ENCODE measurements at places on chromosomes 12 and 14.

GRCh38 chr14:54610051-54610977 lies 43.4 kb downstream of the SAMD4A start:
- DNase-seq = no peak

- DNase-seq = no peak
These were observed 78.1 kb upstream of the NOS1 start for GRCh38 chr12:117439531-117440001.

DNA sequence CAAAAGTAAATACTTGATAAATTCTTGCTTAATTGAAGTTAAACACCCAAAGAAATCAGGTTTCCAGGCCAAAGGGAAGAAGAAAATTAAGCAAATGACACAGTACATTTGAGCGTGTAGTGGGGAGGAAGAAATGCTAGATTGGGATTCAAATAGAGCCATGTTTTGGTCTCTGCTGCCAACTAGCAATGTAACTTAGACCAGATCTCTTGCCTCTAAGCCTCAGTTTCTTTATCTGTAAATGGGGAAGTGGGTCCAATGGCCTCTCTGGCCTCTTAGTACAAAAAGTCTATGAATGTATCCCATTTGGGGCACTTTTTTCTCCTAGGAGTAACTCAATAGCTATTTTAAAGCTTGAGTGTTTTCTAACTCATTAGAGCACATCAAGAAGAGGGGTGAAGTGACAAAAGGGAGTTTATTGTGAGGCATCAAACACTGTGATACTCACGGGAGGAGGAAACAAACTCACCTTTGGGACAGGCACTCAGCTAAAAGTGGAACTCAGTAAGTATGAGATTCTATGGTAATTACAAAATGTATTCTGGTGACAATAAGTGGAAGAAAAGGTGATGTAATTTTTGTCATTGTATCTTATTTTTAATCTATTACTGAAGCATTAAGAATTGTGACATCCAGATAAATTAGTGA lies 55.8 kb downstream of the DAD1 start:
- no peak for DNase-seq

- DNase-seq = no peak
These were observed 14.4 kb downstream of the ADCY6 start for GRCh38 chr12:48774516-48774915.

DNA sequence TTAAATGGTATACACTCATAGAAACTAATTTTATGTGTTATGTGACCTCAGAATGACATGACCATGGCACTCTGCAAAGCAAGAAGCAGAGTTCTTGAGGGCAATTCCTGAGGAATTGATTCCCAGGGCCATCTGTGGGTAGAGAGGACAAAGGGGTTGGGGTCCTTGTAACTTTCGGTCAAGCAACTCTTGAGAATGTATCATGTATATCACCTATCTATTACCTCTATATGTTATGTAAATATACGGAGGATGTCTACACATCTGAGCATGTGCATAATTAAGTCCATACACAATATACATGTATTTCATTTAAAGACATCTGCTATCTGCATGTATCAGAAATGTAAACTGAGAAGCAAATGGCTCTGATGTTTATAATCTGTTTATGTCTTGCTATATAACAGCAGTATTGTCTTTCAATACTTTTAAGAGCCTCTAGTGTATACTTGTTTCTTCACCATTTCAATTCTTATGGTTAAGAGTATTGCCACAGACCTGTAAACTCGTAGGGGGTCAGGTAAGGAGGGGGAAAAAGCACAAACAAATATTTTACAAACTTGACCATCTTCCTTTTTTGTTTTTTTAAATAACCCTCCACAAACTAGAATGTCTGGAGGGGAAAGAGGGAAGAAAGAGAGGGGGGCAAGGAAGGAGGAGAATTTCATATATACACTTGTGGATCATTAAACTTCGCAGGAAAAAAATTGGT lies 4.5 kb downstream of the FOXA1 start:
- no peak for DNase-seq

GRCh38 chr14:60756847-60757246 lies 22.3 kb downstream of the MNAT1 start:
- no peak for DNase-seq

- no peak for DNase-seq
These were observed 42.5 kb upstream of the PPM1H start for GRCh38 chr12:62977418-62977817.

DNA sequence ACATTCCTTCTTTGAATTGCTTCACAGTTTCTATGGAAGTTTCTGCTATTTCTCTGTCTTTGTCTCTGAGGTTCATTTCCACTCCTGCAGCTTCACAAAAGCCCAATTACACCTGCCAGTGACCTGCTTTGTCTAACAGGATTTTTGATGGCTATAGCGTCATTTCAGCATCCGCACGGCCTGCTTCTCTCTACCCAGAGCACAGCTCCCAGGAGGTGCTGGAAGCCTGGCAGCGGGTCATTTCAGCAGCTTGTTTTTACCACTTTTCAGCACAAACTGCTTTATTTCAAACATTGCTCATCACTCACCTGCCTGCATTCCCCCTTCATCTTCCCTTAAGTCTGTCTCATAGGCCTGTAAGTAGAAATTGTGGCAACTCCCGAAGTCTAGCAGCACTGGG lies 434.5 kb upstream of the GARIN6 start:
- no peak for DNase-seq

- DNase-seq = no peak
These were observed 412.7 kb upstream of the SEL1L start for GRCh38 chr14:81946375-81946774.

DNA sequence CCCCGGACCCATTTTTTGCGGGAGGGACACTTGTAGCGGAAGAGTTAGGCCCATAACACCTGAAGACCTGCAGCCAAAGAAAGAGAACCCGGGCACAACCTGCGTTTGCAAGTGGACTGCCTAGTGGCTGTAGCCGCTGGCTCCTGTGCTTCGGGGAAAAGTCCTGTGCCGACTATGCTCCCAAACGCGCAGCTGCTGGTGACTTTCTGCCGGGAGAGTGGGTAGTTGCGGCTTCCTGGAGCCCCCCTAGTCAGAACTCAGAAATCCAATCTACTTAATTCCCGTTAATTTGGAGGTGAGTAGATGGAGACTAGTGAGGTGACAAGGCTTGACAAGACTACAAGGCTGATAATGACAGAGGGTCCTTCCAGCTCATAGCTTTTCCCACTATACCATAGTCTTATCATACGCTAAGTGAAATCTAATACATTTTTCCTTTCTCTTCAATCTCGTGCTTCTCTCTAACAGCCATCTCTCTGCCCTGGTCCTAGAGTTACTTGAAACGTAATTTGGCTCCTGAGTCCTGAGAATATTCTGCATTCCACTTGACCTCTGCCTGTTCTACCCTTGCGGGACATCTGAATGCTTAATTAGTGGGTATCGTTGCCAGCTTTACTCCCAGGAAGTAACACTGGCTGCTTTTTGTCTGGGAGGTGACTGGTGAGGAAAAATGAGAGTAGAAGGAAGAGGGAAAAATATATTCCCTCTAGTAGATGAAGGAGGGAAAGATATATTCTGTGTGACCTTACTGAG lies 556 bp downstream of the MTHFD1 start:
- DNase-seq = peak; percentile 7

DNA sequence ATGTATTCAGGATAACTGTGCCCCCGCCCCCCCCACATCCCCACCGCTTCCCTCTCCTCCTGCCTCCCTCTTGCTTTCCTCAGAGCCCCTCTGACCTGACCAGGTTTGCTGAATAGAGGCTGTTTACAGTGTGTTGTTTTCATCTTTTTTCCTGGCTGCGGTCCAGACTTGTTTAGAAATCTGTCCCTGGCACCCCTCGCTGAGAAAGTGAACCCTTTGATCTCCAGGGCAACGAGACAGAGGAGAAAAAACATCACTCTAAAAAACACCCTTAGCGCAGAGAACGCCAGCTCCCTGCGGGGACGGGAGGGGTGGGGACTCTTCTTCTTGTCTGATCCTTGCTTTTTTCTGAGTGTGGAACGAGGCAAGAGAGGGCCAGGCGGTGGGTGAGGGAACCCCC lies 22.5 kb downstream of the SDS start:
- no peak for DNase-seq

GRCh38 chr12:113990250-113991223 lies 24.4 kb upstream of the RBM19 start:
- DNase-seq = no peak

DNA sequence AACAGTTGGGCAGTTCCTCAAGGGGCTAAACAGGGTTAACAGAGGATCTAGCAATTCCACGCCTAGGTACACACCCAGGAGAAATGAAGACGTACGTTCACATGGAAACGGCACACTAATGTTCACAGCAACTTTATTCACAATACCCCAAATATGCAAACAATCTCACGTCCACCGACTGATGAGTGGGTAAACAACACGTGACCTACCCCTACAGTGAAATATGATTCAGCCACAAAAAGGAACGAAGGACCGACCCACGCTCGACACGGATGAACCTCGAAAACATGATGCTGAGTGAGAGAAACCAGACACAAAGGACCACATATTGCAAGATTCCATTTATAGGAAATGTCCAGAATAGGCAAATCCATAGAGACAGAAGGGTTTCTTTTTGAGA lies 112.7 kb downstream of the NCOR2 start:
- no peak for DNase-seq

- no peak for DNase-seq
These were observed 14.8 kb upstream of the LRRC9 start for GRCh38 chr14:59905188-59905587.

- no peak for DNase-seq
These were observed 106.8 kb downstream of the ZFC3H1 start for GRCh38 chr12:71556875-71557274.

- DNase-seq = no peak
These were observed 6.9 kb upstream of the SYCP3 start for GRCh38 chr12:101746196-101746595.

DNA sequence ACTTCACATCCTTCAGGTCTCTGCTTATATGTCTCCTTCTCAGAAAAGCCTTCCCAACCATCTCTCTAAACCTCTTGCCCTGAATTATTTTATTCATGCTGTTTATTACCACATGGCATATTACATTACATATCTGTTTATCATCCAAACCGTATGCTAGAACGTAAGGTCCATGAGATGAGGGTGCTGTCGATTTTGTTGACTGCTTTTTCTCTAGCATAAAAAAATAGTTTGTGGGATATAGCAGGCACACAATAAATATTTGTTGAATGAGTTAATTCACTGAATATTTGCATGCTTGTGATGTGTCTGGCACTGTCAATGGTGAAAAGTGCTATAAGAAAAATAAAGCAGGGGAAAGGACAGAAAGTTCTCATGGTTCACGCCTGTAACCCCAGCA lies 22.9 kb downstream of the SAMD4A start:
- no peak for DNase-seq

DNA sequence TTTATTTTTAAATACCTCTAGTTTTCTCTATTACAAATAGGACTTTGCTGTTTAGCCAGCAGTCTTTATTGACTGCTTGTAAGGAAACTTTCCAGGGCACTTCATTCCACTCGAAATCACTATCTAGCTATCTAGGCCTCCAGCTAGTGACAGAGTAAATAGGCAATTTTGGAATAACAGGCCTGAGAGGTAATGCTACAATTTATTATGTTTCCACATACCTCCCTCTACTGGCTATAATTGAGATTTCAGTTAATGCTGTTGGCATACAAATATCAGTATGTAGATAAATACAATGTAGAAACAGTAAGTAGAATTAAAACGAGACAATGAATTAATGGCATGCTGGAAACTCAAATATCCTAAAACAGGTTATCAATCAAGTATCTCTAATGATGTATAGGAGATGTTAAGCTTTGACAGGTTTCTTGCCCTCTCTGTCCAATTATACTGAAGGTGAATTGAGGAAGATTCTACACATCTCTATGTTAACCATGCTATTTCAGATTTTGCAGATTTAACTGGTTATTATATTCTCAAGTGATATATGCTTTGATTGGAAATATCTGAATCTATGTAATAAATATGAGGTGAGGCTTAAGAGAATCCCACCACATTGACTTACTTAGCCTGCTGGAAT lies 7.2 kb downstream of the DTD2 start:
- DNase-seq = peak; percentile 18

DNA sequence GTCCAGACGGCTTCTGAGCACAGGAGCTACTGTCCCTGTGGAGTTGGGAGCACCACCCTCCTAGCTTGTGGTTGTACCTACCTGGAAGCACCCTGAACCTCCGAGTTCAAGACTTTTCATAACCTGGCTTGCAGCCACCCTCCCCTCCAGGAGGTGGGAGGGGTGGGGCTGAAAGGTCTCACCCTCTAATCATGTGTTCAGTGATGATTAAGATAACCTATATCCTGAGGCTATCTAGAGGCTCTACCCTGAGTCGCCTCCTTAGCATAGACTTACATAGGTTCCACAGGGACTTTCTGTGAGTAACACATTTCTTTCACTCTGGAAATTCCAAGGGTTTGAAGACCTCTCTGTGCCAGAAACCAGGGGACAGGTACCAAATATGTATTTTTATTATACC lies 146.5 kb downstream of the CFAP54 start:
- no peak for DNase-seq

DNA sequence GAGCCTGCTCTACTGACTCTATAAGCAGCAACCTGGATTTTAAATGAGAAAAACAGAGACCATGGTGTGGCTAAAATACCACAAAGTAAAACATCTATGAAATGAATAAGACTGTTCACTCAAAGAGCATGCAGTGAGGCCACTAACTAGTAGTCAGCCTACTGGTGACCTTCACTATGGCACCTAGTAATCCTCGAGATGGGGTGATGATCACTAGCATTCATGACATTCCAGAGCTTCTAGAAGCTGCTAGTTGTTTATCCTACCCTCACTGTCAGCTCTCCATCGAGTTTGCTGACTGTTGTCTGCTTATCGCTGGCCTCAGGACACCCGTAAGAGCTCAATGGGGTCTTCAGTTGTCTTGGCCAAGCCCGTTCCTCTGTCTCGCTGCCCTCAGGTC lies 13.7 kb downstream of the SPTB start:
- DNase-seq = no peak

DNA sequence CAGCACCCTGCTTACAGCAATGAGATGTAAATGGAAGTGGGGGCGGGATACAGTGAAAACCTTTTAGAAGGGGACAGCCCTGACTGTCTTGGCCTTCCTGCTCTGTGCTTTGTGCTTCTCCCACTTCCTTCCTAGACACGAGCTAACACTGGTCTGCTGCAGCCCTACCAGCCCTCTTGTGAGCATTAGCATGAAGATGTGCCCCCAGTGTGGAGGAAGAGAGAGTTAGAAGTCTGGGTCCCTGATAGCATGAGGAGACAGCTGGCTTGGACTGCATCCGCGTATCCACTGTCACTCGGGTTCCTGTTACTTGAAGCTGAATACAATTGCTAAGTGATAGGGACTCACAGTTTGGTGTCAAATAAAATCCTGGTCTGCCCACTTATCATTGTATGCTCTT lies 248.1 kb upstream of the SOX5 start:
- DNase-seq = no peak

GRCh38 chr14:78614593-78614992 lies 444.4 kb downstream of the NRXN3 start:
- DNase-seq = no peak

DNA sequence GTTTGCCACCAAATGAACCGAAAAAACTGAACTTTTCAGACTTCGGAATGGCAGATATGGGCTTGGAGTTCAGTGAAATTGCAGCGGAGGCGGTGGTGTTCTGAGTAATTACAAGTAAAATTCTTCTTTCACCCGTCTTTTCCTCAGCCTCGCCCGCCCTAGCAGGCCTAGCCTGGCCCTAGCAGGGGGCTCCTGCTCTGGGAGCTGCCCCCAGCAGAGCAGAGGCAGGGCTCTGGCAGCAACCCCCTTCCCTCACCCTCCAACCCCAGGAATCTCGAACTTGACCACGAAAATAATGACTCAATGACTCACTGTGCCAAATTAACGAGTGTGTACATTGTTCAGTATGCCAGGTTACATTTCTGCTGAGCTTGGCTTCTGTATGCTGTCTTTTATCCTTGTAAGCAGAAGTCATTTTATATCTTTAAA lies 1.1 kb downstream of the PAPLN start:
- DNase-seq = no peak

GRCh38 chr12:57894399-57895292 lies 46.7 kb upstream of the ATP23 start:
- no peak for DNase-seq

Measured in glomerular endothelial cell (primary cell).